ENCODE measurements at places on chromosomes 1 and 21.

GRCh38 chr1:85320371-85321131 lies 44.1 kb upstream of the BCL10 start:
- peak; percentile 84 for DNase-seq

DNA sequence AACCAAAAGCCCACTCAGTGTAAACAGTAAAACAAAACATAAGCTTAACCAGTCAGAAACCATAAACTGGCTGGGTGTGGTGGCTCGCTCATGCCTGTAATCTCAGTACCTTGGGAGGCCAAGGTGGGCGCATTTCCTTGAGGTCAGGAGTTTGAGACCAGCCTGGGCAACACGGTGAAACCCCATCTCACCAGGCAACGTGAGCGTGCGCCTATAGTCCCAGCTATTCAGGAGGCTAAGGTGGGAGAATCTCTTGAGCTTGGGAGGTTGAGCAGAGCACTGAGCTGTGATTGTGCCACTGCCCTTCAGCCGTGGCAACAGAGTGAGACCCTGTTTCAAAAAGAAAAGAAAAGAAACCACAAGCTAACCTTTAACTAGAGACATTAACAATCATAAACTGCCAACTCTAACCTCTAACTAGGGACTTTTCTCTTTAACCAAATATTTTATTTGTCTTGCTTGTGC lies 13.1 kb upstream of the PRRC2C start:
- no peak for DNase-seq

DNA sequence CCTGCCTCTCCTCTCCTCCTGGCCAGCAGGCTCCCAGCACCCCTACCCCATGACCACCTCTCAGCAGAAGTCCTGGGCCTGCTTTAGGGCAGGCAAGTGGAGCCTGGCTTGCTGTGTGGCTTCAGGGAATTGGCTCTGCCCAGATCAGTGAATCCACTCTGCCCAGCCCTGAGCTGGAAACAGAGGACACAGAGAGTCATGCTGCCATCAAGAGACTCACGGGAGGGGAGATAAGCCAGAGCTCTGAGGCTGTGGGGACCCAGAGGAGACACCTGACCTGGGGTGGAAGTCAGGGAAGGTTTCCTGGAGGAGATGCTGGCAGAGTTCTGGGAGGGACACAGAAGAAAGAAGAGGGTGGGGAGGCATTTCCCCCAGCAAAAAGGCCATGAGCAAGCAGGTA lies 54.2 kb downstream of the GLIS1 start:
- no peak for DNase-seq

GRCh38 chr1:79539001-79539400 lies 532.5 kb upstream of the ADGRL4 start:
- no peak for DNase-seq

- DNase-seq = peak; percentile 56
Measured at GRCh38 chr21:26041431-26042180, 129.0 kb downstream of the APP start.
